ENCODE measurements at places on chromosomes 7 and 10. TPM values are rescaled to one million over a fixed set of nuclear protein-coding genes. Genes with fewer than 3 reads are reported as not detected.

DNA sequence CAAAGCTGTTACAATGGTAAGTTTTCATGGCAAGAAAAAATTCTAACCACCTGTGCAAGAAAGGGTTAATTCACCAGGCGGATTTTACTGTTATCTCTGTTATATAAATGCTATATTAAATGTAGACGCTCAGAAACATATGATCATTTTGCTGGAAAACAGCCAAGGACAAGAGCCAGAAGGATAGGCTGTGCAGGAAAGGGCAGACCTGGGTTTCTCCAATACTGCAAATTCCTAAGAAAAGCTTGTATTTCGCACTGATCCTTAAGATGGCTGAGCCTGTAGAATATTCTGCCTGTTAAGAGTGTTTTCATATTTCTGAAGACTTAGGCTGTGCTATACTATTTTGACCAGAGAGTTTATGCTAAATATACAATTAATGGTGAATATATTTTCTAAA lies 564.1 kb upstream of the KCND2 start:
- no peak for DNase-seq

DNA sequence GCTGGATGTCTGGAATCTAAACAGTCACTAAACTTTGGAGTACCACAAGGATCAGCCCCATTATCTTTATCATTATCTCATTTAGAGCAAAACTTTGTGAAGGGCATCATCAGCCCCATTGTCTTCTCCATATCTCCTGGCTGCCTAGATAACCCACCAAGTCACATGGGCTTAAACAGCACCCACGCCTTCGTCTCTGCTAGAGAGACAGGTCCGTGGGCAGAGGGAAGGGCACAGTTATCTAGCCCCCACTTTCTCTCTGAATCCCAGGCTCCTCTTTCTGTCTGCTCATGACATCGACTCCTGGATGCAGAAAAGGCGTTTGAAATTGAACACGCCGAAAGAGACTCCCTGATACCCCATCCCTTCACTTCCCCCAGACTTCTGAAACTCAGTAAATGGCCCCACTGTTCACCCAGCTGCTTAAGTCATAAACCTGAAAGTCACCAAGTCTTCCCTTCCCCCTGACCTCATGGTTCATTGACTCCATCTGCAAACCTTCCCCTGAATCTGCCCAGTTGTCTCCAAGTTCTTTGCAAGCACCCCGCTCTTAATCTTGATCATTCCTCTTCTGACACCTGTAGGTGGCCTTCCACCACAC lies 20.9 kb upstream of the PARD3 start:
- DNase-seq, result no peak

DNA sequence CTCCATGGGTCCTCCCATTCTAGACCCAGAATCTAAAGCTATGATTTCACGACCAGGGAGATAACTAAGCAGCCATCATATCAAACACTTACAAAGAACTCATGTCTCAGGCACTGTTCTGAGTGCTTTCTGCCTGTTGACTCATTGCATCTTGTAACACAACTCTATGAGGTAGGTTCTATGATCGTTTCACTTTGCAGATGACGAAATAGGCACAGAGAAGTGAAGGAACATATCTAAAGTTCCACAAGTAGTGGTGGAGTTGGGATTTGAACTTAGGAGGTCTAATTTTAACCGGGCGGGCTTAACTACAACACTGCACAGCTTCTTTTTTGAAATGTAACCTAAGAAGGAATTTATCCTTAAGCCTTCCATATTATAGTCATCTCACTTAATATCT lies 2.9 kb downstream of the RBP4 start:
- DNase-seq, result no peak

GRCh38 chr7:105806592-105807447 lies 69.6 kb downstream of the ATXN7L1 start:
- peak; percentile 74 for DNase-seq

DNA sequence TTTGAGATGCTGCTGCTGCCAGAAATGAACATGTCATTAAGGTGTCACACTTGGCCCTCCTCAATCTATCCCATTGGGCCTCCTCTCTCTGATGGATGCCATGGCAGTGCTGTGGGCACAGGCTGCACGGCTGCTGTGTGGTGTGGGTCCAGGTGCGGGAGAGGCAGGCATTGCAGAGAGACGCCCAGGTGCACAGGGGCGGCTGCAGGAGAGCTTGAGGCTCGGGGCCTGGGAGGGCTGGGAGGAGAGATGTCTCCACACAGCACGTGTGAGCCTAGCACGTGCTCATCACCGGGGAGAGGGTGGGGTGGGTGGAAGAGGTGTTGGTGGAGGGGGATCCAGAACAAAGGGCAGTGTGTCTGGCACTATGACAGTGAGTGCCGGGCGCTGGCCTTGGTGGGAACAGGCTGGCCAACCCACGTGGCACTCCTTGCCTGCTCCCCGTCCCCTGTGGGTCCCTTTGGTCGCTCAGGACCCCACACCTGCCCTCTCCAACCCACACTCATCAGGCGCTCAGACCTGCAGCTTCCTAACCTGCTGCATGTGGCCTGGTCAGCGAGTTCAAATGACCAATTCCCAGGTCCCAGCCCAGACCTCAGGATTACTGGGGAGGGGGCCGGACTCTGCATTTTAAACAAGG lies 39.9 kb upstream of the BNIP3 start:
- no peak for DNase-seq

GARIN1A gene
- 1.5 TPM for total RNA-seq

FAM237B gene
- total RNA-seq, result not detected

C10orf62 gene
- total RNA-seq, result not detected

CCDC136 gene
- total RNA-seq, result 12.1 TPM
